G401 (cell line): ENCODE measurements at places on chromosomes 2 and 18. TPM values are rescaled to one million over a fixed set of nuclear protein-coding genes. Genes with fewer than 3 reads are reported as not detected.

Gene ARPC2
- 263 and 286 TPM in 2 replicates for total RNA-seq

Gene IL1A
- total RNA-seq, result not detected in 2 replicates

Gene DTYMK
- total RNA-seq, result 52.0 and 57.9 TPM in 2 replicates

Gene MEP1B
- not detected in 2 replicates for total RNA-seq

Gene ADGRF3
- 0.47 TPM in 1 of 2 replicates, not detected in the other for total RNA-seq

Gene XIRP2
- not detected in 2 replicates for total RNA-seq

Gene GREB1L
- total RNA-seq, result 7.6 and 11.7 TPM in 2 replicates

Gene CDKL4
- total RNA-seq, result 1.6 TPM in 1 of 2 replicates, not detected in the other
